ENCODE measurements at places on chromosomes 16 and 17.

GRCh38 chr16:84851192-84852127 lies 31.7 kb downstream of the CRISPLD2 start:
- DNase-seq = no peak

DNA sequence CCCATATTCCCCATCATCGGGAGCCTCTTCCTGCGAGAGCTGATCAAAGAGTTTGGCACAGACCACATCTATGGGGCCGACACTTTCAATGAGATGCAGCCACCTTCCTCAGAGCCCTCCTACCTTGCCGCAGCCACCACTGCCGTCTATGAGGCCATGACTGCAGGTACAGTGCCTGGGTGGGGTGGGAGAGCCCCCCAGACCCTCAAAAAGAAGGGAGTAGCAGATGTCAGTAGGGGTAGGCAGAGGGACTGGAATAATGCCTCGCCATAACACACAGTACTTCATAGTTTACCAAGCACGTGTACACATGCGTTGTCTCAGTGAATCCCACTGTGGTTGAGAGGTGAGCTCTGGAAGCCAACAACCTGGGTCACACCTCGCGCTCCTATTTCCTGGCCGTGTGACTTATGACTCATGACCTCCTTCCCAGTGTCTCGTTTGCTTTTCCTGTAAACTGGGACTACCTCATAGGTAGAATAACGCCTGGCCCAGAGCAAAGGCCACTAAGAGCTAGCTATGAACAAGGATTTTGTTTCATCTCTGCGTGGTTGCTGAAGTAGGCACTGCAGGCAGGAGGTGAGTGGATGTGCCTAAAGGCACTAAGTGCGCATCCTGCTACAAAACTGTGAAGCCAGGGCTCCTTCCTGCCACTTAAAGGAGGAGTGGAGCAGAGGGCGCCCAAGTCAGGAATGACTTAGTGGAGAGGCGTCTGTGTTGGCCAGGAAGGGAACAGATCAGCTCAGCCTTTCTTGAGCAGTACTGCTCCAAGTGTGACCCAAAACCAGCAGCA lies 5.2 kb downstream of the NAGLU start:
- no peak for DNase-seq

DNA sequence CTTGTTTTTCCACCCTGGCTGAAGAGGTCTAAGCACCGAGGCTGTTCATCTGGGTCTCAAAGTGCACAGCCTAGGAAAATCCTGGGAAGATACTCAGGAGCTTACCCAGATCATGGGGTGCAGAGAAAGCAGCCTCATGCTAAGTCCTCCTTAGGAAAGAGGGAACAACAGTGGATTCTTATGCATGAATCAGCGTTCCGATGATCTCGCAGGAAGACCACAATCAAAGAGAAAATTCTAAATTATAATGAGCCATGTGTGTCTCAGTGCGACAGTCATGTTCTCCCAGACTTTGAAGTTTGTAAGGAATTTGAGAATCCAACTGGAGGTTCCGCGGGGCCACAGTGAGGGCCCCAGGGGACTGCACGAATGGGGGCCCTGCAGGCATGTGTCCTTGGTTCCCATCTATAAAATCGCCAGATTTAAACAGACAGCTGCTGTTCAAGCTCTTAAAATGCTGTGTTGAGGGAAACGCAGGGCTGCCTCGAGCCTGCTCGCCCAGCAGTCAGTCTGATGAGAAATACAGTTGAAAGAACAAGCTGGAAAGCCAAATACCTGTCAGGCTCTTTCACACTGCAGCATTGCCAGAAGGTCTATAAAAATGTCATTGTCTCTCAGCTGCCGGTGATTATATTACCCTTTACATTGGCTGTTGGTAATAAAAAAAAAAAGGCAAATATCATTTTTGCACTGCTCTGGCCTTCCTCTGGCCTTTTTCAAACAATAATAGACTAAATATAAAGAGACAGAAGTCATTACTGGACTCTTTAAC lies 152.1 kb downstream of the PMP22 start:
- no peak for DNase-seq

DNA sequence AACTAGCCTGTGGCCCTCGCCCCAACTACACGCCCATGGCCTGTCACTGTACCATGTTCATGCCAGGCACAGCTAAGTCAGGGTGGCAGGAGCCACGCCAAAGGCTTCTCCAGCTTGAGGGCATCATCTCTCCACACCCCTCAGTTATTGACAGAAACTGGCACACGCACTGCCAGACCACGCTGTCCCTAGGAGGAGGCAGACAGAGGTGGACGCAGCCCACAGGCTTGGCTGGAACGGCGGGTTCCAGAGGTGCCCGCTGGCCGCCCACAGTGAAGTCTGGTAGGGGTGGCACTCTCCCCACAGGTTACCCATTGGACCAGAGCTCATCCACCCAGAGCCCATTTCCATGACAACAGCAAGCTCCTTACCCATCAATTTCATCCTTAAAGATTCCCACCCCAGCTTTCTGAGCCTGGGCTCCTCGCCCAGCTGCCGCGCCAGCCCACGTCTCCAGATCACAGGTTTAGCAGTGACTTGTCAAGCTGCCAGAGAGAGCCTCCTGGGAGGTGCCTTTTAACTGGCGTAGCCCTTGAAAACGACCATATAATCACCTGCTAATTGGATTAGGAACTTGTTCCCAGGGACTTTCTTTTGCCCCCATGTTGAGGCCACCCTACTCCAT lies 27.9 kb downstream of the RPRML start:
- DNase-seq = no peak

GRCh38 chr17:78206298-78206697 lies 7.8 kb upstream of the BIRC5 start:
- DNase-seq = no peak

- DNase-seq = no peak
Observed at GRCh38 chr17:18921485-18921884, 30.5 kb upstream of the SLC5A10 start.

- no peak for DNase-seq
Observed at GRCh38 chr17:82320140-82320840, 2.9 kb upstream of the CD7 start.

DNA sequence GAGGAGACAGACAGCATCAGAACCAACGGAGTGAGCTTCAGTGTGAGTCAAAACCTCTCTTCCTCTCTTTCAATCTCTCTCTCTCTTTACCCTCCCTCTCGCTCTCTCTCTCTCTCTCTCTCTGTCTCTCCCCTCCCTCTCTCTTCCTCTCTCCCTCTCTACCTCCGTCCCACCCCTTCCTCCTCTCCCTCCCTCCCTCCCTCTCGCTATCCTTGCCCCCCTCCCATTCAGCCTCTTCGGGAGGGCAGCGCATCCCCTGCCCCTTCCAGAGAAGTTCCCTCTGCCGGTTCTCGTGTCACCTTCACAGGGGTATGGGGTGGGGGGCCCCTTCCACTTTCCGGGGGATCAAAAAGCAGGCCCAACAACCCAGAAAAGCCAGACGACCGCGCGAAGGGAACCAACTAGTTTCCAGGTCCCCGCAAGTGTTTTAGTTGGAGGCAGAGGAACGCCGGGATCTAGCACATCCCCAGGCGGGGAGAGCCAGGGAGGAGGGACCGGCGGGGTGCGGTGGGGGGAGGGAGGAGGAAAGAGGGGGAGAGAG lies 28.9 kb upstream of the RBFOX1 start:
- no peak for DNase-seq

GRCh38 chr16:53457670-53458069 lies 23.4 kb downstream of the RBL2 start:
- DNase-seq = peak; percentile 3

- no peak for DNase-seq
Observed at GRCh38 chr16:64865069-64865696, 256.7 kb downstream of the CDH11 start.

GRCh38 chr16:72596373-72596772 lies 424.4 kb upstream of the PMFBP1 start:
- DNase-seq = no peak

DNA sequence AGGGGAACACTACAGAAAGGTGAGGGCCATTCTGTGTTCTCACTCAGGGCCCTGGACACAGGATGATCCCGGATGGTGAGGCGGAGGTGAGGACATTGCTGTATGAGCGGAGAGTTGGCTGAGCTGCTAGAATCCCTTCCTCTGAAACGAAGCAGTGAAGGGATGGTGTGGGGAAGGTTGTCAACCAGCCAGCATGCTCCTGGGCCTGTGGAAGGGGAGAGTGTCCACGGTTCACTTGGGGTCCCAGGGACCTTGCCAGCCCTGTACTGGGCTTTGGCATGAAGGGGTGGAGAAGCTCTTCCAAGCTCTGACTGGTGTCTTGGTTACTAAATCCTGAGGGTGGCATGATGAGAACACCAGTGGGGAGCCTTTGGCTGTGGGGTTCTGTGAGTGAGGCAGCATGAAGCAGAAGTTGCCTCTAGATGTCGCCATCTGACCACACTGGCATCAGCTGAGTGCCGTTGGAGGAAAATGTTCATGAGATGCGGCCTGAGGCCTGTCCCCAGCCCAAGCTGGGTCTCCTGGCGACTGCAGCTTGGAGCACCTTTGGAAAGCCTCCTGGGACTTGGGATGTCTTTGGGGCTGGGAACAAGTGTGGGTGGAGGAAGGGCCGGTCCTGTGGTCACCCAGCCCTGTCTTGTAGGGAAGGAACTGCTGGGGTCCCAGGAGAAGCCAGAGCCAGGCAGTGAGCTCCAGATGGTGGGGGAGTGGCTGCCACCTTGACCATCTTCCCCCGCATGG lies 14.8 kb downstream of the PDP2 start:
- peak; percentile 18 for DNase-seq

DNA sequence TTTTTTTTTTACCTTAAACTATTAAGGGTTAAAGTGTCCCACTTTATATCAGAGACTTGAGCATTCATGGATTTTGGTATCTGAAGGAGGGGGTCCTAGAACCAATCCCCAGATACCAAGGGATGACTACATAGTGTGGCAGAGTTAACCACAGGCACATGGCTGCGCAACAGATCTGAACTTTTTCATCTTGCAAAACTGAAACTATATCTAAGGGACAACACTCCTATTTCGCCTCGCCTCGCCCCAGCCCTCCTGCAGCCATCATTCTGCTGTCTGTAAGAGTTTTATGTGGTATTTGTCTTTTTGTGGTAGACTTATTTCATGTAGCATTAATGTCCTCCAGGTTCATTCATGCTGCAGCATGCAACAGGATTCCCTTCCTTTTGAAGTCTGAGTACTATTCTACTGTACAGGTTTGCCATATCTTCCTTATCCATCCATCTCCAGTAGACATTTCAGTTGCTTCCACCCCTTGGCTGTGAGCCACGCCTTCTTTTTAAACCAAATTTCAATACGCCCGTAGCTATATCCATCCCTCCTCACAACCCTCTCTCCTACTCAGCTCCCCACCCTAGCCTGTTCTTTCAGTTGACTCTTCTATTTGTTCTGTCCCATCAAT lies 53.2 kb downstream of the AMFR start:
- DNase-seq = no peak

- no peak for DNase-seq
Observed at GRCh38 chr17:64732336-64733006, 70.4 kb upstream of the SMURF2 start.
